Stomach (tissue), 19 donors: ENCODE measurements at places on chromosomes 1 and 21.

GRCh38 chr1:7103874-7104273 lies 318.6 kb downstream of the CAMTA1 start:
- no peak for DNase-seq

DNA sequence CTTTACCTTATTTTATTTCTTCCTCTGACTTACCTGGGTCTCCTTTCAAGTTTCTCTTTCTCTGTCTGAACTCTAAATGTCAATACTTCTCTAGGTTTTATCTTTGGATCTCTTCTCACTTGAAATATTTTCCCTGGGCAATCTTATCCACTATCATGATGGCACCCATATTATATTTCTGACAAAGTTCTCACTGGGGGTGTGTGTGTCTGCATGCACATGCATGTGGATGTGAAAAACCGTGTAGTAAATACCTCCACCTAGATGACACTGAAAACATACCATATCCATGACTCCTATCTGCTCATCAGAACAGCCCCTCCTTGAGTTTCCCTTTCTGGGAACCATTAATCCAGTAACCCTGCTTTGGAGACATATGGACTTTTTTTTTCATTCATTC lies 30.9 kb downstream of the DNASE2B start:
- DNase-seq, result no peak

DNA sequence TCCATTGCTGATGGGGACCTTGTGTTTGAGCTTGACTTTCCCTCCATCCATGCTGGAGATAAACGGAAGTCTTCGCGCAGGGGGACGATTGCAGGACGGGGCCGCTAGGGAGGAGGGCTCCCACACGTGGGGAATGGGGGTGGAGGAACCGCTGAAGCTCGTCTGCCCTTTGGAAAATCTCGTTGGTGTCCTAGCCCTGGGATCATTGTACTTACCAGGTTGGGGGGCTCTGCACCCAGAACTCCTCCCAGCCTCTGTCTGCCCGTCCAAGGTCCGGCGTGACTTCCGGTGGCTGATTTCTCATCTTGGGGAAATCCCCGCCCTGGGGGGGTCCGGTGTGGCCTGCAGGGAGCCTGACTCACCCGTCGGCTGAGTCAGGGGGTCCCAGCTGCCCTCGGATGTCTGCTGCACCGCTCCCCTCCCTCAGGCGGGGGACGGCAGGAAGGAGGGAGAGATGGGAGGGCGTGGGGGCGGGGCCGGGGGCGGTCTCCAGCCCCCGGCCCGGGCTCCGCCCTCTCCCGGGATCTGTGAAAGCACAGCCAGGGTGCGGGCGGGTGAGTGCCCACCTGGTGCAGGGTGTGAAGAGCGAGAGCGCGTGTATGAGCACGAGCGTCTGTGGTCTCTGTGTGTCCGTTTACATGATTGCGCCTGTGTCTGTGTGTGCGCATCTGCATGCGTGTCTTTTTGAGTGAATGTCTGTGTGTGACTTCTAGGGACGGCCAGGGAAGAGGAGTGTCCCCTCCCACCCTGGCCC lies 35.8 kb downstream of the PIK3CD start:
- peak; percentile 60 for DNase-seq

DNA sequence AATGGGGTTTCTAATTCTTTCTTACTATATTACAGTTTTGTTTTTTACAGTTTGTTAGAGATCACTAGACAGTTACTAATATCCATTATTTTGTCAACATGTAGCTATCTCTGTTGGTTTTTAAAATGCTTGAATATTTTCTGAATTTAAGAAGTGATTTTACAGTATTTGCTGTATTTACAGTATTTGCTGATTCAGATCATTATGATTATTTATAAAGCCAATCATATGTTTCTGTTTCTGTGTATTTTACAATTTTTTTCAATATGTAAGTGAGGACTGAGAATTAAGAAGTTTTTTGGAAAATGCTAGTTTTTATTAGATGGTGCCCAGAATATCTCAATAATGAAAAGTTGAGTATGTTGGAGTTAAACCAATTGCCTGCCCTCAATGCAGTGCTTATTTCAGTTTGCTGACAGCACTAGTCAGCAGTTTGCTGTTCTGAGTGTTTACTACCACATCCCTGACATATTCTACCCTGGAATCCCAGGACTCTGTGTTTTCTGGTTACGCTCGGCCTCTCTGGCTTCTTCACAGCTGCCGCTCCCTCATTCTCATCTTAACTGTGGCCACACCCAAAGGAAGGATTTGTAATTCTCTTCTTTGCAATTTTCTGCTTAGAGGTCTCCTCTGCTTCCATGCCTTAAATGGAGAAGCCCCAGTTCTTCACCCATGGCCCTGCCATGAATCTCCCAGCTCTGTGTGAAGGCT lies 68.0 kb upstream of the BACH1 start:
- DNase-seq, result no peak

- DNase-seq, result peak; percentile 66
These were observed 15.6 kb downstream of the PDE9A start for GRCh38 chr21:42669041-42669440.

DNA sequence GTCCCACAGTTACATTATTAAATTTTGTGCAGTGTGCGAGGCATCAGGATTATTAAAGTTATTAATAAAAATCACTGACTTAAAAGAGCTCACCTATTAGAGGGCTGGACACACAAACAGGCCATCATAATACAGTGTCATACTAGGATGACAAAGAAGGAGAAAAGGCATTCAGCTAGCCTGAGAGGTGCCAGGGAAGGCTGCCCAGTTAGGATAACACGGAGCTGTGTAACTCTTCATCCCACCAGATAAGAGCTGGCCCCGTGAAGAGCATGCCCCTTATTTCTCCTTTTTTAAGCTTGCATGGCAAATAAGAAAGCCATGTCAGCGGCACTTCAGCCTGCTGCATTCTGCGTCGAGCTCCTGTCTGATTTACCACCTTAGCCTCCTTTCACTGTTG lies 109.5 kb downstream of the KCNK1 start:
- DNase-seq, result no peak

- DNase-seq, result peak; percentile 87
These were observed 35.4 kb downstream of the PTPRU start for GRCh38 chr1:29271724-29272123.

DNA sequence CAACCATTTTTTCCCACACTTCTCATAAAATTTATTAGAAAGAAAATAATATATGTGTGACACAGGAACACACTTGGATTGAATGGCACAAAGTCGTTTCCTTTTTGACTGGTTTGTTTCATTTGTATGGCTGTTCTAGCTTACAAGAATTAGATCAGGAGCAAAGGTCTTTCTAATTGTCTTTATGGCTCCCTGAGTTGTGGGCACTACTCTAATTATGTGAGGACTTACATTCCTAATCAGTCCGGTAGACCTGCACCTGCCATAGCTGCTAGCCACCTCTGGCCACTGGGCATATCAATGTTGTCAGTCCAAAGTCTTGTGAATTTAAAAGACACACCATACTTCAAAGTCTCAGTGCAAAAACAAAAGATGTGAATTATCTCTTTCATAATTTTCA lies 346.7 kb downstream of the NTNG1 start:
- no peak for DNase-seq

GRCh38 chr1:227125929-227126545 lies 185.9 kb downstream of the COQ8A start:
- no peak for DNase-seq

GRCh38 chr21:20703112-20703767 lies 295.0 kb upstream of the NCAM2 start:
- DNase-seq, result no peak

GRCh38 chr1:239843541-239843940 lies 248.1 kb upstream of the FMN2 start:
- DNase-seq, result no peak

DNA sequence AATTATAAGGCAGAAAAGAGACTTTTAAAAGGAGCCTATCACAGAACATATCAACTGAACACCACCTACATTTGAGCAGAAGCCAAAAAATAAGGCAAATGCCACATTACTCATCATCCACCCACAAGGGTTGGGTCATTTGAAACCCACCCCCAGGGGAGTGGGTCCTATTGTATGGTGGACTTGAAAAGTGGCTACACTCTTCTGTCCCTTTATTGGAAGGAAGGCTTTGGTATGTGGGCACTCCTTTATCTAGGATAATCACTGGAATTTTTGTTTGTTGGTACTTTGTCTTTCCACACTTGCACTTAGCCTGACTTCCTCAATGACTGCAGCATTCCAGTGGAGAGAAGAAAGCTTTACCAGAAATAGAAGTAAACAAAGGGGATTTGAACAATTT lies 157.2 kb upstream of the COL11A1 start:
- DNase-seq, result no peak

DNA sequence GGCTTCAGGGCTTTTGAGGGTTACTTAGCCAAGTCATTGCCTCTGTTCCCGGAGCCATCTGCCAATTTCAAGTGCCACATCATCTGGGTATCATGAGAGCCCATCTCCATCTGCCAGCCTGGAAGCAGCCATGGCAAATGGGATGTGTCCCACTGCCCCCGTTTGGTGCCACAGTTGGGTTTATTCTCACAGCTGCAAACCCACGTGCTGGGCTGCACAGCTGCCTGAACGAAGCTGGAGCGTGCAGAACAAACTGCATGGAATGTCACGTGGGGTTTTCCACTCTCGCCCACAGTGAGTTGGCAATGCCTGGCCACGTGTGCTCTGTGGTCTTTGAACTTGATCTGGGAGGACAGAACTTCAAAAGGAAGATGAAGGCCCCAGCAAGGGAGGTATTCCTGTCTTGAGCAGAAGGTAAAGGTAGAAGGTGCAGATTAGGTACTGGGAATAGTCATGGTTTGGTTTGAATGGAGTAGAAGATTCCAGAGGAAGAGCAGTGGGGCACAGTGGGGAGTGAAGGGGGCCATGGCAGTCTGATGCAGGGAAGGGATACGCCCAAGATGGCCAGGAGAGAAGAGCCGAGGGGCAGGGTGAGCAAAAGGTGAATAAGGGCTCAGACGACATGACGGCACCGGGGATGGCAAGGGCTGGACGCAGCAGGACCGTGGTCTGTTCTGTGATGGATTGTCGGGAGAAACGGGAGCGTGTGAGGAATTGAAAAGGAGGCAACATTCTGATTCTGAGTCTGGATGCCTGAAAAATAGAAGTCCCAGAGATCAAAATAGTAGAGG lies 222.0 kb downstream of the KAZN start:
- no peak for DNase-seq

DNA sequence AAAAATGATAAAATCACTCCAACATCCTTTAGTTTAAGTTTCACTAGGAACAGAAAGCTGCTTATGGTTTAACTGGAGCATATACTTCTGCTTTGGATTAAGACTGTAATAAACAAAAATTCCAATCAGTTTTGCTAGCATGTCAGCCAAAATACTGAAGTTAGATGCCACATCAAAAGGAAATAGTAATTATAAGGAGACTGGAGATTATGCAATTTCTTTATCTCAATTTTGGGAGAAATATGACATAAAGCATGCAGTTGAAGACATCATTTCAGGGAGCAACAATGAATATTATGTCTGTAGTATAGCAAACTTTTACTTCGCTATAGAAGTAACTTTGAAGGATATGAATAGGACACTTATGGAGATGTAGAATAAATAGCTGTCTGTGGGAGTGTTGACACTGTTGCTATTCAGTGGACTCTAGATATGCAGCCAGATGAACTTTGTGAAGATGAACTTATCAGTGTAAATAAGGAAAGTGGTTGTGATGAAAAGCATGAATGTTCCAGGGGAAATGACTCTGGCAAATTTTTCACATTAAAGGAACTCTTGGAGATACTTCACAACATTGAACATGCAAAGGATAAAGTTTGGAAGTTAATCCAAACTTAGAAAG lies 107.8 kb downstream of the RABGAP1L start:
- peak; percentile 28 for DNase-seq

DNA sequence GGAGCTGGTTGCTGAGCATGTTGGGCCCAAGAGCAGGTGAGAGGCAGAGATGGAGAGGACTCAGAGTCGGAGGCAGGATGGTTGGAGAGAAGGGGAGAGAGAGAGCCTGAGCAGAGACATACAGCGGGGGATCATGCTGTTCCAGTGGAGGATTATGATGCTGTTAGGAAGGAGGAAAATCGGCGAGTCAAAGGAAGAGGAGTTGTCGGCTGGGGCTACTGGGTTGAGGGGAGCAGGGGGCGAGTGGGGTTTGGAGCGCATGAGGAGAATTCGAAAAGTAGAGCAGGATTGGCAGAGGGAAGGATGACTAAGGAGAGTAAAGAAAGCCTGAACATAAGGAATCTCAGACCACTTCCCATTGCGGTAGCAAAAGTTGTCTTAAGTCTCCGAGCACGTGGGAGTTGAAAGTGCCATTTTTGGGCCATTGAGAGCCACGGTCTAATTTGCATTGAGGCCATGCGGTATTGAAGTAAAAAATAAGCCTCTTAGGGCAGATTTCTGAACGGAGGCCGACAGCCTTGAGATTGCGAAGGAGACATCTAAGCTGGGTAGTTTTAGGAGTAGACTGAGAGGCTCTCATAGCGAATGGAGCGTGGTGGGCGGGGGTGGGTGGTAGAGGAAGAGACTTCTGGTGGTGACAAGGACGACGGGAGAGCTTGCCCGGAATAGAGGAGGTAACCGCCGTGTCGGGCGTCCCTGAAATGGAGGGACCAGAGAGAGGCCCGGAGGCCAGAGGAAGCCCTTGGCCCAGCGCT lies 140.4 kb upstream of the ETV3 start:
- DNase-seq, result no peak

DNA sequence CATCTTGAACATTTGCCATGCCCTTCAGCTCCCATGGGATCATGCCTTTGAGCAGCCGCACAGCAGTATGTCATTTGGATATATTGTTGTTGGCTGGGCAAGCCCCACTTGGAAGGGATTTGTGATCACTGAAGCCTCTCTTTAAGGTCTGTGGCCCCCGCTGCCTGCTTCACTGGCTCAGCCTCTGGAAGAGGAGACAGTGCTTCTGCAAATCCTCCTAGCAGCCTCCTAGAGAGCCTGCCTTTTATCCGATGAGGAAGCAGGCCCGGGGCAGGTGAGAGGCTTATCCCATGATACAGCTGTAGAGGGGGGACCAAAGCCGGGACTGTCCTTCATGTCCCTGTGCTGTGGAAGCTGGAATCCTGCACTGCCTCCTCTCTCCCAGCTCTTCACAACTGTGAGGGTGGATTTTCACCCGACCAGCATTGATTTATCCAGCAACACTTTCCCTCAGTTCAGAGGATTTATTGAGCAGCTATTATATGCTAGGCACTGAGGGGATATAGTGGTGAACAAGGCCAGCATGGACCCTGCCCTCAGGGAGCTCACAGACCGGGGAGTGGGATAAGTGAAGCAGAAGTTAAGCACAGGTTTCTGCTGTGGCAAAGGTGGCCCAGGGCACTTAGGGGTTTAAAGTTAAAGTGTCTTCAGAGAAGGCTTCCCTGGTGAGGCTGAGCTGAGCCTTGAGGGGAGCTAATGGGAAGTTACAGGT lies 3.9 kb downstream of the TMEM61 start:
- no peak for DNase-seq
